ENCODE measurements at places on chromosomes 16 and 17.
A peak's percentile ranks its signal among the peaks of the same experiment; 100 is the strongest.

DNA sequence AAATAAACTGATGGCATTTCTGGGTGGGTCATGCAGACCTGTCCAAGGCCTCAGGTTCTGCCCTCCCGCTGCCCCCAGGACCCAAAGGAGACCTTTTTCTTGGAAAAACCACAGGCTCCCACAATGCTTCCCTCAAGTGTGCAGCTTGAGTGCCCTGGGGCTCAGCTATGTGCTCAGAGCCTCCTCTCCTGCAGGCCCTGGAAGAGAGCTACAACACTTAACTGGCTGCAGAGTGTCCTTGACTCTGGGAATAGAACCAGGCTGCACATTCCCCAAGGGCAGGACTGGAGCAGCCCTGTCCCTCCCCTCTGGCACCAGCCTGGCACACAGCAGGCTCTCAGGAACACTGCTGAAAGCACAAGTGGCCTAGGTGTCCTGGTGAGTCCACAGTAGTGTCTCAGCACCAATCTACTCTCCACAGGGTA, 4.8 kb upstream of the SREBF1 start:
- no peak overlapping the region for H3K4me3 ChIP-seq
- H3K4me1 ChIP-seq = peaks cover 46% of the 10 kb centered on the region
- no peaks in the 10 kb centered on the region for H3K27me3 ChIP-seq

DNA sequence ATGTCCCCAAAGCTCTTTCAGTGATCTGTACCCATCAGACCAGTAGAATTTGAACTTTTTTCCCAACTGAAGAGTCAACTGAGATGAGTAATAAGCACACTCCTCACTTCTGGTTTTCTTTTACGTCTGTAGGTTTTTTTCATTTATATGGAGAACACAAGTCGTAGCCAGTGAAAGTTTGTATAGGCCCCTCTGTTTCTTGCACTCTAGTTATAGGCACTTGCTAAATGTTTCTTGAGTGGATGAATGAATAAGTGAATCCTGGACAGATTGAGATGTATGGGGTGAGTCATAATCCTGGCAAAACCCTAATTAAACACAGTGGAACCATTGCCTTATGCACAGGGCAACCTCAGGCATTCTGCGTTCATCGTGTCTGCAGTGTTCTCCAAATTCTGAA, 193.7 kb upstream of the TBX2 start:
- no peak for DNase-seq
- no peak overlapping the region for H3K27ac ChIP-seq
- no peaks in the 10 kb centered on the region for H3K27me3 ChIP-seq
- no peak overlapping the region for H3K4me3 ChIP-seq
- H3K4me1 ChIP-seq = no peaks in the 10 kb centered on the region
- no peaks in the 10 kb centered on the region for H3K36me3 ChIP-seq

DNA sequence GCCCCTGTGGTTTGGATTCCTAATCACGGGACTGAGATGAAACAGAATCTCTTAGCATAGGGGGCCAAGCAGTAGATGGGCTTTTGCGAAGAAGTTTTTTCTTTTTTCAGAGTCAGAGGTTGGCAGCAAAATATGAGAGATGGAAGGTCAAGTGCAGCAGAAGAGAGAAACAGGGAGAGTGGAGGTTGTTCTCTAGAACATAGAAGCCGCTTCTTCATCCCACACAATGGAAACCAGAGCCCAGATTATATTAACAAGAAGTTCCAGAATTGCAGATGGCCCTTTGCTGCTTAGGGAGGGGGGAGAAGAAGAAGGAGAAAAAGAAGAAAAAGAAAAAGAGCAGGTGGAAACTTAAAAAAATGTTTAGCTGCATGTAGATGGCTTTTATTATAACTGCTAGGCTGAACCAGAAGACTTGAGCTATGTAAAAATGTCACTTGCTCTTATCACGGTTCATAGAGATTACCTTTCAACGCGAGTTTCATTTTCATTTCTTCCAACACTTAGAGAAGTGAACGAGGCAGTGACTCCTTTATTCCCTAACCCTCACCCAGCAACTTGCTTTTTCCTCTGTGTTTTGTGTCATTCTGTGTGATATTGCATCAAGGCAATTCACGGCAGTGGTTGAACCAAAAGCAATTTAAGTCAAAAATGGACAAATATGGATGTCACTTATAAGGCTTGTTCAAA, 737.5 kb downstream of the WWOX start:
- H3K27ac ChIP-seq = no peak overlapping the region
- H3K36me3 ChIP-seq = no peaks in the 10 kb centered on the region
- peak overlapping the region; percentile 36 for H3K4me3 ChIP-seq
- peaks cover 8% of the 10 kb centered on the region for H3K4me1 ChIP-seq
- H3K27me3 ChIP-seq = no peaks in the 10 kb centered on the region

DNA sequence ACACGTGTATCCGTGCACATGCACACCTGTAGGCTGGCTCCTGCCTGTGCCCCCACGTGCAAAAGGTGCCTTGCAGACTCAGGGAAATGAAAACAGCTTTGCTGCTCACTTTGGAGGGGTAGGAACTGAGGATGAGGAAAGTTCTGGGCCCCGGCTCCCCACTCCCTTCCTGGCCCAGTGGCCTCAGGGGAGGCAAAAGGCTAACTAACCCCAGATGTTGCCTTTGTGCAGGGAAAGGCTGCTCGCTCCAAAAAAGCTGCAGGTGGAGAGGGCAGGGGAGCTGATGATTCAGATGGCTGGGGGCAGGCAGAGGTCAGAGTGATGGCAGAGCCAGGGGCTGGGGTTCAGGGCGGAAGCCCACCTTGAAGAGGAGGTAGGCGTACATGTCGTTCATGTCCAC, 12.4 kb downstream of the PLCD3 start:
- no peak overlapping the region for H3K27ac ChIP-seq
- no peaks in the 10 kb centered on the region for H3K36me3 ChIP-seq
- peaks cover 10% of the 10 kb centered on the region for H3K4me1 ChIP-seq

DNA sequence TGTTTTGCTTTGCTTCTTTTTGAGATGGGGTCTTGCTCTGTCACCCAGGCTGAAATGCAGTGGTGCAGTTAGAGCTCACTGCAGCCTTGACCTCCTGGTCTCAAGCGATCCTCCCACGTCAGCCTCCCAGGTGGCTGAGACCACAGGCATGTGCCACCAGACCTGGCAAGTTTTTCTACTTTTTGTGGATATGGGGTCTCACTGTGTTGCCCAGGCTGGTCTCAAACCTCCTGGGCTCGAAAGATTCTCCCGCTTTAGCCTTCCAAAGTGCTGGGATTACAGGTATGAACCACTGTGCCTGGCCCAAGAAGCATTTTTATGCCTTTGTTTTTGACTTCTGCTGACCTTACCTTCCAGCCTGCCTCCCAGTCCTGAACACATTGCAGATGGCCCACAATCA, 10.1 kb downstream of the DNAAF1 start:
- H3K27me3 ChIP-seq = peaks cover 6% of the 10 kb centered on the region
- H3K4me3 ChIP-seq = no peak overlapping the region
- DNase-seq = no peak

DNA sequence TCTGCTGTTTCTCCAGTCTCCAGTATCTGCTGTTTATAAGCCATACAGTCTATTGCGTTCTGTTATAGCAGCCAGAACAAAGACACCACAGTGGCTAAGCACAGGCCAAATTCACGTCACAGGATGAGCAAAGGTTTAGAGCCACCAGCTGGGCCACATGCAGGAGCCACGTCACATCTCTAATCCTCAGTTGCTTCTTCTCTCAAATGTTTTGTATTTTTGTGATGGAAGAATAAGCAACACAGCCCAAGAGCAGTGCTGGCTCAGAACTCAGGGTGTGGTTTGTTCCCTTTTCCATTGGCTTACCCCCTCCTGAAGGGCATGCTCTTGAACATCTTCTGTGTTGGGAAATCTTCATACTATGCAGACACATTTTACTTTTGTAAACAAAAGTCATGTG, 309.4 kb upstream of the CDH5 start:
- no peaks in the 10 kb centered on the region for H3K36me3 ChIP-seq
- H3K4me1 ChIP-seq = no peaks in the 10 kb centered on the region
- no peak overlapping the region for H3K27ac ChIP-seq
- DNase-seq = no peak
- H3K4me3 ChIP-seq = no peak overlapping the region

- H3K4me3 ChIP-seq = no peak overlapping the region
- no peaks in the 10 kb centered on the region for H3K27me3 ChIP-seq
- H3K27ac ChIP-seq = no peak overlapping the region
- DNase-seq = no peak
- peaks cover 14% of the 10 kb centered on the region for H3K4me1 ChIP-seq
- H3K36me3 ChIP-seq = no peaks in the 10 kb centered on the region
These were observed 77.1 kb upstream of the WSB1 start for GRCh38 chr17:27216836-27217235.

DNA sequence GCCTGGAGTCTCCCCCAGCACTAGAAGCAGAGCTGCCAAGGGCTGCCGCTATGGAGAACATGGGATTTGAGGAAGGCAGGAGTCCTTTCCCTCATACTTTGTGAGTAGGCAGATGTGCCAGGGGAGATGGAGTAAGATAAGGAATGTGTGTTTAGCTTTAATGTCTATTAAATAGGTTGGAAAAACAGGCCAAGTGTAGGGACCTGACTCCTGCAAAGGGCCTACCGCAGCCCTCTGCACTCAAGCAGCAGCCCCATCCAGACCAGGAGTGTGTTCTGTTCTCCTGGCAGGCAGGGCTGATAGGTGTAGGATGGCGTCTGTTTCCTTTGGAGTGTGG, 1.8 kb upstream of the MIF4GD start:
- no peak overlapping the region for H3K27ac ChIP-seq
- H3K27me3 ChIP-seq = no peaks in the 10 kb centered on the region
- H3K4me1 ChIP-seq = peaks cover 39% of the 10 kb centered on the region
- H3K36me3 ChIP-seq = peaks cover 13% of the 10 kb centered on the region
- no peak overlapping the region for H3K4me3 ChIP-seq
- DNase-seq = no peak

DNA sequence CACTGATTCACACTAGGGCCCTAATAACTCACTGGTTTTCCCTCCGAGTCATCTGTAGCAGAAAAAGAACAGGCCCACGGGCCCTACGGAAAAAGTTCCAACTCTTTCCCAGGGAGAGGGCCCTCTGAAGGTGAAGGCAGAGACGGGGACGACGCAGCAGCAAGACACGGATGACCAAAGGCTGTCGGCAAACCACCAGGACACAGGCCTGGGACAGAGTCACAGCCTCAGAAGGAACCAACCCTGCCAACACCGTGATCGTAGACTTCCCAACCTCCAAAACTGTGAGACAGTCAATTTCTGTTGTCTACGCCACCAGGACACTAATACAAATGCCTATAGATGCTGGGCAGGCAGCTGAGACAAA, 5.2 kb upstream of the SPHK1 start:
- DNase-seq = no peak
- H3K27me3 ChIP-seq = no peaks in the 10 kb centered on the region
- peaks cover 15% of the 10 kb centered on the region for H3K4me1 ChIP-seq
- H3K4me3 ChIP-seq = no peak overlapping the region
- no peak overlapping the region for H3K27ac ChIP-seq
- H3K36me3 ChIP-seq = no peaks in the 10 kb centered on the region

DNA sequence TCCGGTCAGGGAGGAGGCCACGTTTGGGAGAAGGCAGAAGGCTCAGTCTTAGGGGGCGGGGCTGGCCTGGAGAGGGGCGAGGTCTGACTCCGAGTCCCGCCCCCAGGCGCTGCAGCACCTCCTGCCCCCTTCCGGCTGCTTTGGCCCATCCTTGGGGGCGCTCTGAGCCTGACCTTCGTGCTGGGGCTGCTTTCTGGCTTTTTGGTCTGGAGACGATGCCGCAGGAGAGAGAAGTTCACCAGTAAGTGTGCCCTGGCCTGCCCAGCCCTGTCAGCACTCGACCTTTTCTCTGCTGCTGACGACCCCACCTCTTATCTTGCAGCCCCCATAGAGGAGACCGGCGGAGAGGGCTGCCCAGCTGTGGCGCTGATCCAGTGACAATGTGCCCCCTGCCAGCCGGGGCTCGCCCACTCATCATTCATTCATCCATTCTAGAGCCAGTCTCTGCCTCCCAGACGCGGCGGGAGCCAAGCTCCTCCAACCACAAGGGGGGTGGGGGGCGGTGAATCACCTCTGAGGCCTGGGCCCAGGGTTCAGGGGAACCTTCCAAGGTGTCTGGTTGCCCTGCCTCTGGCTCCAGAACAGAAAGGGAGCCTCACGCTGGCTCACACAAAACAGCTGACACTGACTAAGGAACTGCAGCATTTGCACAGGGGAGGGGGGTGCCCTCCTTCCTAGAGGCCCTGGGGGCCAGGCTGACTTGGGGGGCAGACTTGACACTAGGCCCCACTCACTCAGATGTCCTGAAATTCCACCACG, 1.5 kb downstream of the TNFRSF12A start:
- H3K27ac ChIP-seq = peak overlapping the region; percentile 80
- peaks cover 77% of the 10 kb centered on the region for H3K4me1 ChIP-seq
- peaks cover 11% of the 10 kb centered on the region for H3K36me3 ChIP-seq
- H3K27me3 ChIP-seq = peaks cover 3% of the 10 kb centered on the region
- H3K4me3 ChIP-seq = peak overlapping the region; percentile 63

DNA sequence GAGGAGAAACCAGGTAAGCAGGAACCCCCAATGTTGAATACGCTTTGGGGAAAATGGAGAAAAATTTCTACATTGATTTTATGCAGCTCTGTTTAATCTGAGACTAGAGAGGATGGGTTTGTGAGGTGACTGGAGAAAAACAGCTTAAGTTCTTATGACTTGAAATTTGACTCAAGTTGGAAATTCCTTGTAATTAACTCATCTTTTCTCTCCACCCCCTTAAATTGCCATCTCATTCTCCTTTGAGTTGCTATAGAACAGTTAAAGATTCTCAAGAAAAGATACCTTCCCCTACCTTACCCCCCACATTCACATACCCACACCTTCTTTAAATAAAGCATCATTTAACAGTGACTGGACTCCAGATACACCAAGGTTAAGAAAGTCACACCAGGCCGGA, 24.2 kb downstream of the ZNRF1 start:
- H3K36me3 ChIP-seq = no peaks in the 10 kb centered on the region
- no peak overlapping the region for H3K4me3 ChIP-seq
- H3K27me3 ChIP-seq = no peaks in the 10 kb centered on the region
- H3K27ac ChIP-seq = no peak overlapping the region
- peaks cover 3% of the 10 kb centered on the region for H3K4me1 ChIP-seq
- no peak for DNase-seq

GRCh38 chr16:78510496-78510895, 411.0 kb downstream of the WWOX start:
- H3K27me3 ChIP-seq = no peaks in the 10 kb centered on the region
- no peak overlapping the region for H3K27ac ChIP-seq
- no peaks in the 10 kb centered on the region for H3K36me3 ChIP-seq
- DNase-seq = no peak

DNA sequence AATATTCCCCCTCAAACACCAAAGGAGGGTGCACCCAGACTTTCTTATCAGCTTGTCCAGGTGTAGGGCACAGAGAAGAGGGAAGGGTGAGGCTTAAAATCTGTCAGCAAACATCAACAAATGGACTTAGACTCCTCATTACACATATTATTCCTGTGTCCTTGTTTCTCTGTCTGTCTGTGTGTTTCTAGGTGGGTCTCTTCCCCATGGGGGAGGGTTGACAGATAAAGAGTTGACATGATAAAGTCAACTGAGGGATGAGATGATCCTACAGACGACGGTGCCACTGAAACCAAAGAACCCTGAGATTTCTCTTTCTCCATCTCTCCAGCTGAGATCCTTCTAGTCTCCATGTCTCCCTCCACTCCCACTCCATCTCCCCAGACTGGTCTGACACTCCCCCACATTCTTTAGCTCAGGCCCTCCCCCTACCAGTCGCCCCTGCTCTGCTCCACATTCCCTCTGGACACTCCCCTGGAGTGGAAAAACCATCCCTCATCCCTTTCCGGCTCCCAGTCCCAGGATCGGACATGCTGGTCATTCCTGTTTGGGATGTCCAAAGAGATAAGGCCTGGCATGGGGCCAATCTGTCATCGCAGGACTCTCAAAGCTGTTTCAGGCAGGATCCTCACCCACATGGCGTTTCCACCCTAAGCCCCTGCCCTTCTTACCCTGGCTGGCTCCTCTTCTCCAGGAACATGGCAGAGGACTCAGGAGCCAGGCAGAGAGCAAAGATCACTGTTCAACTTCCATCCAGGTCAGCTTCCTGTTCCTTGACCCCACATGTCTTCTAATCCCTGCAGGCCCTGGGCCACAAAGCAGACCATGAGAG, 2.9 kb upstream of the ITGA3 start:
- H3K36me3 ChIP-seq = no peaks in the 10 kb centered on the region
- peaks cover 27% of the 10 kb centered on the region for H3K4me1 ChIP-seq

Measured in CD4-positive, alpha-beta T cell (primary cell).